Stromal cell of bone marrow (primary cell): ENCODE measurements at places on chromosomes 4 and X.

DNA sequence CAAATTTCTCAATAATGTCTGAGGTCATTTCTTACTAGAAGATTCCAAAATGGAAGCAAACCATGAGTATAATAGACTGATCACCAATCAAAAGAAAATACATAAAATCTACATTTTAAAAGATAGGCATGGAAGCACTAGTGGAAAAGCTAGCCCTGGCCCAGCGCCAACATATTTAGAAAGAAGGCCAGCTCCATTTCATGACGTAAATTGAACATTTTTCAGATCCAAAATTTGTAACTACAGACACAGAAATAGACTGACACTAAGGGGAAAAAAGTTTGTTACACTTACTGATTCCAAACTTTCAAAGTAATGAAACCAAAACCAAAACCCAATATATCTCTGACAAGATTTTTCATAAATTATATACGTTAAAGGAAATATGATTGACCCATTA is 117.7 kb downstream of the ADAMTS3 start:
- DNase-seq: no peak

GRCh38 chr4:11497972-11498371 is 69.3 kb upstream of the HS3ST1 start:
- no peak for DNase-seq

- DNase-seq: no peak
These were observed 126.7 kb upstream of the MBNL3 start for GRCh38 chrX:132615391-132616131.

GRCh38 chr4:90127706-90128345 is 632 bp downstream of the CCSER1 start:
- no peak for DNase-seq

GRCh38 chrX:147910607-147911006 is 1.1 kb upstream of the FMR1 start:
- no peak for DNase-seq

DNA sequence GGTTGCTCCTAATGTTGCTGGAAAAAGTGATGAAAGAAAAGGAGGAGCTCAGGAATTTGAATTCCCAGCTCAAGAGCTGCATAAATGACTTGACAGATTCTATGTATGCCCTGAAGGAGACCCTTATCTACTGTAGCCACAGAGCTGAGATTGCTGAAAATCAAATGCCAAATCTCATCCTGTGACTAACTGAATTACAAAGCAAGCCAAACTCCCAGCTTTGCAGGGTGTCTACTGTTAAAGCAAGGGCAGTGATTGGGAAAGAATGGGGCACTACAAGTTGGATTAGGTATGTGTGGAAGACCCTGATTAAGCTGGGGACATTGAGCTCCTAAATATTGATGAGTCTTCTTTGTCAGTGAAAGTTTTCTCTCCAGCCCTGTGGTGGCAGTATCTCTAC is 20.8 kb upstream of the SMIM9 start:
- DNase-seq: no peak

GRCh38 chrX:437661-438390 is 51.1 kb upstream of the PPP2R3B start:
- no peak for DNase-seq

DNA sequence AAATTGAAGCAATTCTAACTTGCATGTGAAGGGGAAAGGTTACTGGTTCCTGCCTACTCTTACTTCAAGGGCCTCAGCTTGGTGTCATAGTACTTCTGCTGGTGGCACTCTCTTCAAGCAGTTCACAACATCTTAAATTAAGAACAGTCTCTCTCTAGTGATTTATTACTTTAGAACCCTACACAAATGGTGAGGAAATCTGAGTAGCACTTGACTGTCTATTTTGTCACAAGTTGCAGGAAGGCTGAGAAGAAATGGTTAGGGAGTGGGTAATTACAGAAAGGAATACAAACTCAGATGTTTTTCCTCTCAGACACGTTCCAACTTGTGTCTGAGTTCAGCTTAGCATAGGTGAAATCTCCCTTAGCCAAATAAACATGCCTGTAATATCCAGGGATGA is 242.3 kb upstream of the GRIA3 start:
- no peak for DNase-seq

- no peak for DNase-seq
These were observed 357.1 kb upstream of the NOCT start for GRCh38 chr4:138658518-138658917.

DNA sequence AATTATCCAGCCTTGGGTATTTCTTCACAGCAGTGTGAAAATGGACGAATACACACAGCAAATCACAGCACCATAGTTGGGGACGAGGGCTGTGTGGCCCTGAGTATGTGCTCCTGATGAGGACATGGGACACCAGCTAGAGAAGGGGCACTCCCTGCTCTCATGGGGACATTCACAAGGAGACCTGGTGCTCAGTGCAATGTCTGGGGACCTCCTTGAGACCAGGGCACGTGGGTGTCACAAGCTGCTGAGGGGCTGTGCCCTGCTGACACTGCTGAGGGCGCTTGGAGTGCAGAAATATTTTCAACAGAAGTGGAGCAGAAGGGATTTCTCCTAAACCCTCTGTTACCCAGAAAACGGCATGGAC is 65.4 kb downstream of the TRMT44 start:
- no peak for DNase-seq

- DNase-seq: no peak
These were observed 618.8 kb downstream of the GLUD2 start for GRCh38 chrX:121666171-121666570.

DNA sequence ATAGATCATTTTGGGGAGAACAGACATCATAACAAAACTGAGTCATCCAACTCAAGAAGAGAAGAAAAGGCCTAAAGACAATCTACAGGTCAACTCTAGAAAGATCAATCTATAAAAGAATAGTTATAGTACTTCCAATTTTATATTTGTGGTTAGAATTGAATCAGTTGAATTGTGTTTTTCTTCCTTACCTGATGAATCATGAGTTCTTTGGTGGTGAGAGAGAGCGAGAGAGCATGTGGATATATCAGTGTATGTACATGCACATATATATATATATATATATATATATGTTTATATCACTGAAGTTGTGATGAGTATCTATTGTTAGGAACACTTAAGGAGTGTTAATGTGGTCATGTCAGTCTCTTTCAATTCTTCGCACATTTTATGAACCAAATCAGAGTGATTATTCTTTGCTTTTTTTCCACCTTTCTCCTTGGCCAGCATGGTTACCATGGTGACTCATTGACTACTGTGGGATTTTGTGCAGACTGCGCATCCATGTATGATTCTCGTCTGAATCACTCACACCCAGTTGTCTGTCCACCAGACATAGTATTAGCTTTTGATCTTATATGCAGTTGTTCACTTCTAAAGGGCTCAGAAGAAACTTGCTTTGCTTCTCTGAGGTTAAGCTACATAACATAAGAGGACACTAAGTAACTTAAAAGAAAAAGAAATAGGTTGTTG is 90.4 kb upstream of the RAB40AL start:
- DNase-seq: peak; percentile 28

GRCh38 chr4:100591161-100591876 is 73.5 kb upstream of the EMCN start:
- no peak for DNase-seq

GRCh38 chr4:89245459-89245858 is 62.1 kb downstream of the GPRIN3 start:
- no peak for DNase-seq

- no peak for DNase-seq
These were observed 107.4 kb upstream of the STOX2 start for GRCh38 chr4:183797445-183798300.

GRCh38 chr4:165768281-165768680 is 104.8 kb upstream of the TLL1 start:
- no peak for DNase-seq

DNA sequence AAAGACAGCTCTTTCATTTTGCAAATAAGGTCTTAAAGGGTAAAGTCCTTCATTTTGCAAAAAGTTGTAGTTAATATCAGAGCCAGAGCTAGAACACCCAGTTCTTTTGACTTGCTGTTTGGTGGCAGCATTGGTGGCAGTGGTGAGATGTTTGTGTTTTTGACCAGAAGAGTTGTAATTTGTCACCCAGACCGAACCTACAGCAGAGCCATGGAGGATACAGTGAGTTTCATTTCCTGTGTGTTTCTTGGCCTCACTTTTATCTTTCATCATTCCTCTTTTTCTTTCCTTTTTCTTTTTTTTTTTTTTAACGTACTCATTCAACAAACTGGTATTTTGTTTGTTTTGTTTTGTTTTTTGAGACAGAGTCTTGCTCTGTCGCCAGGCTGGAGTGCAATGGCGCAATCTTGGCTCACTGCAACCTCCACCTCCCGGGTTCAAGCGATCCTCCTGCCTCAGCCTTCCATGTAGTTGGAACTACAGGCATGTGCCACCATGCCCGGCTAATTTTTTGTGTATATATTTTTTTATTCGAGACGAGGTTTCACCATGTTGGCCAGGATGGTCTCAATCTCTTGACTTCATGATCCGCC is 116.4 kb downstream of the AFF1 start:
- no peak for DNase-seq

DNA sequence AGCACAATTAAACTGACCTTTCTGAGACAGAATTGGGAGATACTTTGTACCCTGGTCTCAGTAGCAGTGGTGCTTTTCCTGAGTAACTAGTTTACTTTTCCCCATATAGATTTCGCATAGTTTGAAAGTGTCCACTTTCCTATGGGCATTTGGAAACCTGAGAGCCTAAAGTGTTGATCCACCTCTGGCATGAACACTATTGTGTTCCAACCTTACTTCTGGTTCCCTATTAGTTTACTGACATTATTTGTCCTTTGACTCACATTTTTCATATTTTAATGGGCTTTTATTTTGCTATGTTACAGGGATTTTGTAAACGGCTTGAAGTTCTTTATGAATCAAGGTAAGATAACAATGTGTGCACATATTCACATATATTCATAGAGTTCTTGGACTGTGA is 103.7 kb downstream of the CBLL2 start:
- no peak for DNase-seq

DNA sequence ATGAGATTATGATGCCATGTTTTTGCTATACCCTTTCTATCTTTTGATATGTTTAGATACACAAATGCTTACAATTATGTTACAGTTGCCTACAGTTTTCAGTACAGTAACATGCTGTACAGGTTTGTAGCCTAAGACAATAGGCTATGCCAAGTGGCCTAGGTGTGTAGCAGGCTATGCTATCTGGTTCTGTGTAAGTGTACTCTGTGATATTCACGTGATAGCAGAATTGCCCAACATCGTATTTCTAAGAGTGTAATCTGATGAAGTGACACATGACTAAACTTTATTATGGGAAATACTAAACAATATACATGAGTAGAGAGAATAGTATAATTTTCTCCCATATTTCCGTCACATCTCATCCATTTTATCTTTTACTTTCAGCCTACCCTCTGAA is 97.0 kb downstream of the CLDN22 start:
- no peak for DNase-seq

DNA sequence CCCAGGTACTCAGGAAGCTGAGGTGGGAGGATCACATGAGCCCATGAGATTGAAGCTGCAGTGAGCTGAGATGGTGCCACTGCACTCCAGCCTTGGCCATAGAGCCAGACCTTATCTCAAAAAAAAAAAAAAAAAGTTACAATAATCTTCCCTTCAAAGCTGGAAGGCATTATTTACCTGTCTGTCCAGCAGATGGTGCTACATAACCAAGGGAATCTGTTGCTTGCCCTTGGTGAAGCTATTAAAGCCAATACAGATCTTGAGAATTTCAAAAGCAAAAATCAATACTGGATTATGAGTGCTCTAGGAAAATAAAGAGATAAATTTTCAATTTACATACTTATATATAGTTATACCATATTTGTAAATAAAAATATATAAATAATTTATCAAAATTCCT is 25.9 kb downstream of the PKD2 start:
- DNase-seq: peak; percentile 51

GRCh38 chr4:45453258-45453853 is 670.5 kb downstream of the GABRG1 start:
- DNase-seq: no peak

- no peak for DNase-seq
These were observed 8.4 kb upstream of the PLA2G12A start for GRCh38 chr4:109738104-109738872.

- no peak for DNase-seq
These were observed 77.5 kb downstream of the CYTL1 start for GRCh38 chr4:4941751-4942150.

- no peak for DNase-seq
These were observed 12.8 kb downstream of the AFF1 start for GRCh38 chr4:86947501-86948120.

- no peak for DNase-seq
These were observed 25.1 kb upstream of the PRKX start for GRCh38 chrX:3738509-3738908.
